ENCODE measurements at places on chromosomes 11 and 22. TPM values are rescaled to one million over a fixed set of nuclear protein-coding genes. Genes with fewer than 3 reads are reported as not detected.
A peak's percentile ranks its signal among the peaks of the same experiment; 100 is the strongest.

TREH gene
- 0.46 TPM for total RNA-seq

P2RX6 gene
- 2.2 TPM for total RNA-seq

INPP5J gene
- total RNA-seq = 4.5 TPM

SERPIND1 gene
- 0.58 TPM for total RNA-seq

GRAP2 gene
- 10.1 TPM for total RNA-seq

FDX1 gene
- 21.6 TPM for total RNA-seq

GRCh38 chr11:123185326-123185725 lies 9.7 kb downstream of the CLMP start:
- H3K4me1 ChIP-seq = no peaks in the 10 kb centered on the region
- H3K27me3 ChIP-seq = no peaks in the 10 kb centered on the region
- no peak overlapping the region for H3K27ac ChIP-seq
- no peak overlapping the region for H3K4me3 ChIP-seq
- no peaks in the 10 kb centered on the region for H3K36me3 ChIP-seq
- DNase-seq = no peak

DNA sequence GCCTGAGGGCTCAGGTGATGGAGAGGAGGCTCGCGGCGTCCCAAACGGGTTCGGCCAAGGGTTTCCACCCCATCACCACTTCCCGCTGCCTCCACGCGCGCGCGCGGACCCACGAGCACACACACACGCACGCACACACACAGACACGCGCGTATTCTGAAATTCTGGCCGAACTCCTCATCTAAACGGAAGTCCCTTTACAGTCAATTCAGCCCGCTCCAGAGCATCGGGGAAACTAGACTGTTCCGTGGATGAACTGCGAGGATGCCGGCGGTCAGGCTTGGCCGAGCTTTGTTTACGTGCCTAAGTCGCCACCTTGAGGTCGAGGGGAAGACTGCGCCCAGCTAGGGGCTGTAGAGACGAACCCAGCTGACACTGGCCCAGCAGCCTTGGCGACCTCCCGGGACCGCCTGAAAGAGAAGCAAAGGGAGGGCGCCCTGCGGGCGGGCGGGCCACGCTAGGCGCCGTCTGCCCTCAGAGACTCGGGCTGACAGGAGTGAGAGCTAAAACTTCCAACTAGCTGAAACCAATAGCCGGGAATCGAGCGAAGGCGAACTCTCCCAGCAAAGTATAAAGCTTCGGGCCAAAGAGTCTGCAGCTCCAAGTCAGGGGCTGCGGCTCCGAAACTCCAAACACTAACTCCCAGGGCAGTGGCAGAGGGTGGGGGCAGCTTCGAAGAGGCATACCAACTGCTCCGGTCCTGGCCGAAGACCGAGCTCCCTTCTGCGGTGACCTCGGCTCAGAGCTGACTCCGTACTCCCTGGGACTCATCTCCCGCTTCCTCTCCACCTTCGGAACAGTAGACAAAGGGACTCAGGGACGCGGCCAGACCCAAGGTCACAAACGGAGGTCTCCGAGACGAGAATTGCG lies 124.7 kb upstream of the C11orf58 start:
- H3K4me3 ChIP-seq = peak overlapping the region; percentile 41
- no peaks in the 10 kb centered on the region for H3K36me3 ChIP-seq
- H3K27ac ChIP-seq = no peak overlapping the region
- peaks cover 12% of the 10 kb centered on the region for H3K4me1 ChIP-seq
- peak; percentile 91 for DNase-seq

- no peak overlapping the region for H3K27ac ChIP-seq
- no peak overlapping the region for H3K4me3 ChIP-seq
- no peaks in the 10 kb centered on the region for H3K4me1 ChIP-seq
- no peaks in the 10 kb centered on the region for H3K27me3 ChIP-seq
Measured at GRCh38 chr11:8251616-8252295, 11.9 kb downstream of the LMO1 start.

- H3K27ac ChIP-seq = no peak overlapping the region
- no peaks in the 10 kb centered on the region for H3K36me3 ChIP-seq
- no peak for DNase-seq
- H3K4me3 ChIP-seq = no peak overlapping the region
- no peaks in the 10 kb centered on the region for H3K27me3 ChIP-seq
Measured at GRCh38 chr11:21911061-21911460, 281.8 kb upstream of the ANO5 start.

DNA sequence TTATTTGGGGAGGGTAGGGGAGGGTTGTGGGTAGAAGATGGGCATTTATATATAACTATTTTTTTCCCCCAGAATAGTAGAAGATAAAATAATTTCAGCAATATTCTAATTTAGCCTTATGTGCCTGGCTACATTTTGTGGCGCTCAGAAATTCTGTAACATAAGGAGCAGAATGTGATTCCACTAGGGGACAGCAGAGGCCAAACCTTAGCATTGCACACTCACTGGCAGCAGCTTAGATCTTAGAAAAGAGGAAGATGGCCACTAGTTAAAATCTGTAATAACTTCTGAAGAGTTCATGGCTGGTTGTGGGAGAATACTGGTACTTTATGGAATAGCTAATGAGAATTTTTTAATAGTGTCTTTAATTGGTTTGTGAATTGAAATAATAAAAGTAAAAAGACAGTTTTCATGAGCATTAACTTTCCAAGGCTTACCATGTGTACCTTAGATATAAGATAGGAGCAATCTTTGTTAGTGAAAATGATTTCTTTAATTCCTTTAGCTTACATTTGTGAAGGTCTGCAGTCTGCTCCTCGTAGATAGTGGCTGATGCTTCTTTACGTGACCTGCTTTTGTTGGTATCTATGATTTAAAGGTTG lies 33.1 kb downstream of the DDX10 start:
- no peaks in the 10 kb centered on the region for H3K27me3 ChIP-seq
- peaks cover 32% of the 10 kb centered on the region for H3K36me3 ChIP-seq
- no peak overlapping the region for H3K4me3 ChIP-seq
- H3K4me1 ChIP-seq = no peaks in the 10 kb centered on the region
- no peak for DNase-seq
- no peak overlapping the region for H3K27ac ChIP-seq

- no peak overlapping the region for H3K4me3 ChIP-seq
- no peaks in the 10 kb centered on the region for H3K27me3 ChIP-seq
- H3K27ac ChIP-seq = no peak overlapping the region
Measured at GRCh38 chr22:49553518-49554295, 274.0 kb downstream of the BRD1 start.

- H3K27me3 ChIP-seq = no peaks in the 10 kb centered on the region
- DNase-seq = no peak
- no peak overlapping the region for H3K27ac ChIP-seq
- no peak overlapping the region for H3K4me3 ChIP-seq
- peaks cover 9% of the 10 kb centered on the region for H3K4me1 ChIP-seq
Measured at GRCh38 chr11:6237761-6238302, 1.1 kb upstream of the CNGA4 start.

DNA sequence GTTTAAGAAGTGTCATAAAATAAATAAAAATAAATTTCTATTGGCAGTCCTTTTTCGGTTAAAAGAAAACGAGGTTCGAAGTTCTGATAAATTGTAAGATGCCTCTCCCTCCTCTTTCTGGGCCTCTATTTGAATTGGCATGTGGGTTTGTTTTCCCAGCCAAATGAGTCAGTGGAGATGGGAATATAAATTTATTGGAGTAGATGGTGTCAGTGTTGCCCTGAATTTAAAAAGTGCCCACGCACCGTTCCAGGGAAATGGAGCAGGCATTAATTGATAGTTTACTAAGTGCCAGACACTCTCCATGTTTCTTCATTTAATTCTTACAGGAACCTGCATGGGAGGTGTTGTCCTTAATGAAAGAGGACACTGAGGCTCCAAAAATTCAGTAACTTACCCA lies 119.2 kb downstream of the FEZ1 start:
- H3K27ac ChIP-seq = peak overlapping the region; percentile 4
- no peaks in the 10 kb centered on the region for H3K36me3 ChIP-seq
- H3K4me3 ChIP-seq = no peak overlapping the region
- peaks cover 22% of the 10 kb centered on the region for H3K4me1 ChIP-seq
- no peaks in the 10 kb centered on the region for H3K27me3 ChIP-seq

GRCh38 chr11:61893981-61894380 lies 2.6 kb upstream of the FADS3 start:
- H3K4me1 ChIP-seq = peaks cover 9% of the 10 kb centered on the region
- no peaks in the 10 kb centered on the region for H3K36me3 ChIP-seq
- no peak for DNase-seq
- no peaks in the 10 kb centered on the region for H3K27me3 ChIP-seq
- no peak overlapping the region for H3K4me3 ChIP-seq

DNA sequence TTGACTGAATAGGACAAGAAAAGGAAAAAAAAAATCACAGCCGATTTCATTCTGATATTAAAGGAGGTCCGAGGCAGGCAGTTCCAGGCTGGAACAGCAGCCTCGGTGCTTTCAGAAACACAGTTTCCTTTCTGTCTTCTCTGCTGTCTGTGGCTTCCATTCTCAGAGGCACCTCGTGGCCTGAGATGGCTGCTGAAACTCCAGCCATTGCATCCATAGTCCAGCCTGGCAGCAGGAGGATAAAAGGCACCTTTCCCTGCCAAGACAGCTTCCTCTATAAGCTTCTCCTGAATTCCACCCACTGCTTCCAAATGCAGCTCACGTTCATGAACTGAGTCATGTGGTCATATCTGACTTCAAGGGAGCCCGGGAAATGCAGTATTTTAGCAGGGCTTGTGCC lies 390.5 kb downstream of the TBC1D22A start:
- H3K4me1 ChIP-seq = no peaks in the 10 kb centered on the region
- no peaks in the 10 kb centered on the region for H3K36me3 ChIP-seq
- H3K4me3 ChIP-seq = no peak overlapping the region
- no peak overlapping the region for H3K27ac ChIP-seq
- no peak for DNase-seq

GRCh38 chr11:95108671-95109551 lies 19.3 kb downstream of the ENDOD1 start:
- H3K27ac ChIP-seq = peak overlapping the region; percentile 79
- no peak overlapping the region for H3K4me3 ChIP-seq
- no peaks in the 10 kb centered on the region for H3K27me3 ChIP-seq
- no peak for DNase-seq
